Posterior cingulate gyrus (tissue), 11 donors: ENCODE measurements at places on chromosomes 16 and 17.

DNA sequence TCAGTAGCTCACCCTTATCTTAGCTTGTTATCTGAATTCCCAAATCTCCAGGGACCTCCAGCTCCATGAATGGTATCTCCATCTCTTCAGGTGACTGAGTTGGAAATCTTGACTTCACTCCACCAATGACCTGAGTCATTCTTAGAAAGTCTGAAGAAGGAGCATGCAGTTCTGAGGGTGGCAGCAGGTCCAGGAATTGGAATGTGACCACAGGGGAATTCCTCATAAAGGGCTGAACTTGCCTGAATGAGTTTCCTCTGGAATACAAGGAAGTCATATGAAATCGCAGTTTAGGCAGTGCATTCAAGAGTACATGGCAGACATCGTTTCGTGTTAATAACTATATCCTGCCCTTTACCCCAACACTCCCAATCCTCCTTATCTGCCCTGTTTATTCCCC lies 12.5 kb upstream of the PYY start:
- DNase-seq: no peak

DNA sequence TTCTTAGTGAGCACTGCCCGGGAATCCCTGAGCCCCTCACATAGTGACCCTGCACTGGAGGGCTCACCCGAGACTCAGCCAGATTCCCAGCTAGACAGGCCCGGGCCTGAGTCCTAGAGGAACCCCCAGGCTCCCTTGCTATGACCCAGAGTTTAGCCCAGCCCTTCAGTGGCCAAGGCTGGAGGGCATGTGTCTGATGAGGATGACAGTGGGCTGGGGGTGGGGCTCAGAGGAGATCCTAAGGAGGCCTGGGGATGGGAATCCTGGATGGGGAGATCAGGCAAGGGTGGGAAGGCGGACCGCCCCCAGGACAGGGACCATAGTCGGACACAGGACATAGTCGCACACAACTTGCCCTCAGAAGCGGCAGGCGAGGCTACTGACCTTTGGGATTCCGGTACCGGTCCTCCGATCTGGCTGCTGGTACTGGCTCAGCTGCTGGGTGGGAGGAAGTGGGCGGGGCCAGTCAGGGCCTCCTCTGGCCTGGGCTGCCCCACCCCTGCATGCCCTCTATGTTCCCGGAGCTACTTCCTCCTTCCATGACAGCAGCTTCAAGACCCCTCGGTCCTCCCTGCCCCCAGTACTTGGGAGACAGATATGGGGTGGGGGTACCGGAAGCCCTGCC lies 1.1 kb downstream of the CD79B start:
- DNase-seq: no peak

DNA sequence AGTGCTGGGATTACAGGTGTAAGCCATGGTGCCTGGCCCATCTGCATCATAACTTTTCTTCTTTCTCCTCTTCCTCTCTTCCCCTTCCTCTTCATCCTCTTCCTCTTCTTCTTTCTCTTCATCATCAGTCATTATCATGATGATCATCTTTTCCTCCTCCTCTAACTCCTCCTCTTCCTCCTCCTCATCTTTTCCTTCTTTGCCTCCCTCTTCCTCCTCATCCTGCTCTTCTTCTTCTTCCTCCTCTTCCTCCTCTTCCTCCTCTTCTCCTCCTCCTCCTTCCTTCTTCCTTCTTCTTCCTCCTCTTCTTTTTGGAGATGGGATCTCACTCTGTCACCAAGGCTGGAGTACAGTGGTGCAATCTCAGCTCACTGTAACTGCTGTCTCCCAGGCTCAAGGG lies 62.5 kb downstream of the SOCS1 start:
- no peak for DNase-seq

DNA sequence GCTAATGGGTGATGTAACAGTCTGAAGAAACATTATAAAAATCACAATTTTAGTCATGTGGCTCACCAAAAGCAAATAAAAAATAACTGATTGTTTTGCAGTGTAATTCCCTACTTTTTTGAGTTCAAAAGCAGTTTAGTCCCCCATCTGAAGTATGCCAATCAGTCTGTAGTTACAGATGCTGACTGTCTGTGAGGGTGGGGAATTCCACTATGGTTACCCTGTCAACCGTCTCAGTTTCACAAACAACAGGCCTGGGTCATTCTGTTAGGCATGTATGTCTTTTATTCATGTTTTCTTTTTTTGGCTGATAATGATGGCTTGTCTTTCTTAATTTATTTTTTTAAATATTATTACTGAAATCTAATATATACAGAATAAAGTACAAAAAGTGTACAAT lies 69.3 kb downstream of the STXBP4 start:
- no peak for DNase-seq

- no peak for DNase-seq
Measured at GRCh38 chr17:51672065-51672464, 411.7 kb downstream of the UTP18 start.

DNA sequence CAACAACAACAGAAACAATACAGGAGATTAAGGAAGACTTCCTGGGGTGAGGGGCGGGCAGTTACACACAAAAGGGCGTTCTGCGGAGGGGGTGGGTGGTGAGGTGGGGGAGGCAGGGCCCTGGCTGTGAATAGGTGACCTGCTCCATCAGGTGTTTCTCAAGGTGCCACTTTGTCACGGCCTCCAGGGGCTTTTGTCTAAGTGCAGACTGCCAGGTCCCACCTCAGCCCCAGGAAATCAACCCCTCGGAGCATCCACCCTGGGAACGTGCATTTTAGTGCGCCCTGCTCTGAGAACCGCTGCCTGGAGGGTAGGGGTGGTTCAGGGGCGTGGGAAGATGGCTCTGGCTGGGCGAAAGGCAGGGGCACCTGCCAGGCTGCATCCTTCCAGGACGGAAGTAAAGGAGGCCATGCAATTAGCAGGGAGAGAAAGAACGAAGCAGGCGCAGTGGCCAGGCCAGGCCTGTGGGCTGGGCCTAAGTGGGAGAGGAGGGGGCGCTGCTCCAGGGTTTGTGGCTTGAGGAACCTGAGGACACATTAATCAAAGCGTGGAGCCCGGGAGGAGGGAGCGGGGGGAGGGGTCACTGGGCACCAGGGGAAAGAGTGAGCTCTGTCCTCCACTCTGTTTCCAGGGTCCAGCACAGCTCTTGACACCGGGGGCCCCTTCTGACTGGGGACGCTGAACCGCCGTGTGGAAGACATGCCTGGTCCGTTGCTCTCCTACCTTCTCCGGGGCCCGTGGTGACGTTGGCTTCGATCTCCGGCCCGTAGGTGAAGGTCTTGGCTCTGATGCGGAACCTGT lies 49.4 kb upstream of the CDC42EP4 start:
- no peak for DNase-seq

DNA sequence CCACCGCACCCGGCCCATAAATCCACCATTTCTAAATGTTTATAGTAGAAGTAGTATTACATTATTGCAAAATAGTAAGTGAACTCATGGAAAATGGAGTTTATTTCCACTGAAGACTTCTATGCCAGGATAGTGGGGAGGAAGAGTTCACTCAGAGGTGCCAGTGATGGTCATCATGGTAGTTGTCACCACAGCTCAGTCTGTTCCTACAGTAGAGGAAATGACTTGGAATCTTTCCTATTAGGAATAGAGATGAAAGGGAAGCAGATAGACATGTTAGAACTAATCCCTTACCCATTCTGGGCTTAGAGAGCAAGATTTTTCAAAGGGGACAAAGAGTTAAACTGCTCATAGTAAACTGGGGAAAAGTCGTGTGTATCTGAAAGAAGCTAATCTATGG lies 20.1 kb downstream of the MRPL45 start:
- no peak for DNase-seq

GRCh38 chr16:64251742-64252141 lies 870.1 kb downstream of the CDH11 start:
- no peak for DNase-seq

- DNase-seq: no peak
Measured at GRCh38 chr16:69451166-69451565, 26.7 kb downstream of the CYB5B start.

- DNase-seq: no peak
Measured at GRCh38 chr16:63655846-63656245, 1466.0 kb downstream of the CDH11 start.

DNA sequence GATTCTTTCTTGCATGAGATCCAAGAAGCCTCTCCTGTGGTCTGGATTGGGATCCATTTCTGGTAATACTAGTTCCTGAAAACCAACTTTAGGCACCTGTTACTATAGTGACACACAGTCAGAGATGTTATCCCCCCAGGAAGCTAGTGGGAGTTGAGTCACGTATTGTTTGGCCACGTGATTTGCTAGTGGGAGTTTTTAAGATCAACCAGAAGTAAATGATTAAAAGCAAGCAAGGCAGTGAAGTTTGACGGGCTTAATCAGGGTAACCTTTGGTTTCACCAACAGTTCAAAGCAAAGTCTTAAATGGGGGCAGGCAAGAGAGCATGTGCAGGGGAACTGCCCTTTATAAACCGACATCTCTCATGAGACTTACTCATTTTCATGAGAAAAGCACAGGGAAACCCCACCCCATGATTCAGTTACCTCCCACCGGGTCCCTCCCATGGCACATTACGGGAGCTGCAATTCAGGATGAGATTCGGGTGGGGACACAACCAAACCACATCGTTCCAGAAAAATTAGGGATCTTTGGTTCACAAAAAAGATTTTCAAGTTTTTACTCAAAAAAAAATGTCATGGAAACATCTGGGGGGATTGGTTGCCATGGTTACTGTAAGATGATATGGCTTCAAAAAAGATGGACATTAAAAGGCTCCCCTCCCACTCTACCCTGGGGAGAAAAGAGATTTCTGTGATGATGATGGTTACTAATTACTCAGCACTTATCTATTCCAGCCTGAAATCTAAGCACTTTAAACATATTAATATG lies 483.1 kb upstream of the ERCC4 start:
- DNase-seq: no peak

DNA sequence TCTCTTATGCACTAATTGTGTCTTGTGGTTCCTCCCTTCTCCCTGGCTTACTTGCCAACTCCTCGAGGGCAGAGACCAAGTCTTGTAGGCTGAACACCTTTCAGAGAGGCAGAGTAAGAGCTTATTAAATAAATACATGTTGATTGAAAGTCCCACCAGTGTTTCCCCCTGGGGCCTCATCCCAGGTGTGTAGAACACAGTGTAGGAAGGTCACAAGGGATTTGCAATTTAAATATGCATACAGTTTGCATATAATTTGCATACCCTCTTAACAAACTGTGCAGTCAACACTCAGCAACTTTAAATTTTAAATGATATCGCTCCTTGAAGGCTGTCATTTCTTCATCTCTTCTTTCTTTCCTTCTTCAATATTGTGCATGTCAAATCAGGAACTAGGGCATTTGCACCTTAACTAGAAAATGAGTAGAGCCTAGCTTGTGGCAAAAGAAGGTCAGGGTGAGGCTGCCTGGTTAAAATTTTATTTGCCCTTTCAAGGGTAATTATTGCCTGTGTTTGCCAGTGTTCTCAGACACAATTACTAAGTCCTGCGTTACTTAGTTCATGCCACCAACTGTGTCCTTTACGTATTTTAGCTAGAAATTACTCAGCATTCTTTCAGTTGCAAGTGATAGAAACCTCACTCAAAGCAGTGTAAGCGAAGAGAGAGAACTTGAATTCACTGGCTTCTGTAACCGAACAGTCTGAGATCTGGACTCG lies 465.7 kb downstream of the HAPSTR1 start:
- DNase-seq: no peak

DNA sequence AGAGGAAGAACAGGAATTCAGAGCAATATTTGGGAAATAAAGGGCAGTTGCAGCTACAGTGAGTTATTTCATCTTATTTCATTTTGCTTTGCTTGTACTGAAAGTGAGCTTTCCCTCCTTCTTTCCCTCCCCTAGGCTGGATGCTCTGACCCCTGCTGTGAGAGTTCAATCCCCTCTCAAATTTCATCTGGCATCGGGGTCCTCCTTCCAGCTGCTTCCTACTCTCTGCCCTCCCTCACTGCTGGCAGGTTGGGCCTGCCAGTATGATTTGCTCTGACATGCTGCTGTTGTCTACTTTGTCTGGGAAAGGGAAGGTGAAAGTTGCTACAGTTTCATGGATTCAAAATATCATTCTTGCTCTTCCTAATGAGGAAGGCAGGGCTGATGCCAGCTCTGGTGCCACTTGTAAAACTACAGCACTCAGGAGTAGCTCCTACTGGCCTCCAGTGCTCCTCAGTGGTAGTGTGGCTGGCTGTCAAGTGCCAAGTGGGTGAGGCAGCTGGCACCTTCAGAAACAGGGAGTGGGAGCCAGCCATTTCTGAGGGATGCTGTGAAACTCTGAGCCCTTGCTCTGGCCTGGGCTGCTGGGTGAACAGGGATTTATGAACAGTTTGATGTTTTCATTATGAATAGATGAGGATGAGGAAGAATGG lies 408.6 kb downstream of the HAPSTR1 start:
- DNase-seq: no peak

- DNase-seq: no peak
Measured at GRCh38 chr17:3826191-3826590, 19.9 kb downstream of the NCBP3 start.

DNA sequence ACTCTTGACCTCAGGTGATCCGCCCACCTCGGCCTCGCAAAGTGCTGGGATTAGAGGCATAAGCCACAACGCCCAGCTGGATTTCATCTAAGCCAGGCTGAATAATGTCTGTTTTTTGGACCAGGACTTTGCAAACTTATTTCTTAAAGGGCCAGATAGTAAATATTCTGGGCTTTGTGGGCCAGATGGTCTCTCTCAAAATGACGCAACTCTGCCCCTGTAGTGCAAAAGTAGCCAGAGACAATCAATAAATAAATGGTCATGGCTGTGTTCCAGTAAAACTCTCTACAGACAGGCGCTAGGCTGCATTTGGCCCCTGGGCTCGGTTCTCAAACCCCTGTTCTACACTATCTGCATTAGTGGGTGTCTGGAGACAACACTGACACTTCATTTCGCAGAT lies 121.9 kb upstream of the CDH13 start:
- DNase-seq: no peak

- DNase-seq: no peak
Measured at GRCh38 chr17:3990386-3991127, 26.3 kb upstream of the ATP2A3 start.

DNA sequence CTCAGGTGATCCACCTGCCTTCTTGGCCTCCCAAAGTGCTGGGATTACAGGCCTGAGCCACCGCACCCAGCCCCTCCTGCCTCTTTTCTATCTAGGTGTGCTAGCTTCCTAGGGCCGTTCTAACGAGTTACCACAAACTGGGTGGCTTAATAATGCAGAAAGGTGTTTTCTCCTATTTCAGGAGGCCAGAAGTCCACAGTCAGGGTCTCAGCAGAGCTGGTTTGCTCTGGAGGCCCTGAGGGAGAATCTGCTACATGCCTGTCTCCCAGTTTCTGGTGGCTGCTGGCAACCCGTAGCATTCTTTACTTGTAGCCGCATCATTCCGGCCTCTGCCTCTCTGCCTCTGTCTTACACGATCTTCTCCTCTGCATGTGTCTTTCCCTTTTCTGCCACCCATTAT lies 89.2 kb downstream of the NTN1 start:
- no peak for DNase-seq

GRCh38 chr17:78396441-78397337 lies 18.2 kb downstream of the PGS1 start:
- DNase-seq: no peak
